ENCODE measurements at places on chromosomes 12 and 14. TPM values are rescaled to one million over a fixed set of nuclear protein-coding genes. Genes with fewer than 3 reads are reported as not detected.
A peak's percentile ranks its signal among the peaks of the same experiment; 100 is the strongest.

The TRMT61A gene
- 8.8 TPM for total RNA-seq

The TAS2R46 gene
- total RNA-seq, result 0.97 TPM

The MYF5 gene
- total RNA-seq, result not detected

The GNPNAT1 gene
- 15.8 TPM for total RNA-seq

The C12orf54 gene
- total RNA-seq, result not detected

The MAP1LC3B2 gene
- total RNA-seq, result 1.5 TPM

The BHLHE41 gene
- total RNA-seq, result not detected

DNA sequence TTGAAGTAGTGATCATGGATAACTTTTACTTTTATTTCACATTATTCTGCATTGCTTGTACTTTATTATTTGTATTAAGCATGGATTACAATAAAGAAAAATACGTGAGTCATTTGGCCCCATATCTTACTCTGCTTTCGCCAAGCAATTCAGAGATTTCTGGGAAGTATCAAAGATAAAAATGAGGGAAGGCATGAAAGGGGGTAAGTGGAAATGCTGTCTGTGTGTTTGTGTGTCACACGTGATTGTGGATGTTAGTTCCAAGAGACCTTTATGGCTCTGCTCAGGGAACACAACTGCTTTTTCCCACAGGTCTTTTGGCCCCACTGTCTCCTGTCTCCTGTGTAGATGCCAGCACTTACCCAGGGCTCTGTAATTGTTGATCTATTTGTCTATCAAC, 10.5 kb downstream of the NID2 start:
- DNase-seq, result no peak

- DNase-seq, result no peak
These were observed 266.8 kb upstream of the MIS18BP1 start for GRCh38 chr14:45519766-45520165.

DNA sequence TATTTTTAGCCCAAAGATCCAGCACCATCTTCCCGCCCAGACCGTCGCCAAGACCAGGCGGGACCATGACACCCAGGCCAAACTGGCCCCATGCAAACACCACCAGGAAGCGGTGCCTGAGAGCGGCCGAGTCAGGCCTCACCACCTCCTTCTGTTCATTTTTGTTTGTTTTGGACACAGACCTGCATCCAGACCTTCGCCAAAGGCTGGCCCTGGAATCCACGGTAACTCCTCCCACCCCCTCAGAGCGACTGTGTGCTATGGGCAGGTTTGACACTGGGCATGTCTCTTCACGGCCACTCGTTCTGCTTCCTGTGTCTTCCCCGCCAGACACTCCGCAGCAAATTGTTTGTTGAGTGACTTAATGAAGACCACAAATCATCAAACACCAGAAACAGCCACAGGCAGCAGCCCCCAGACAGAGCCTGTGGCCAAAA, 47.1 kb downstream of the NCOR2 start:
- no peak for DNase-seq

DNA sequence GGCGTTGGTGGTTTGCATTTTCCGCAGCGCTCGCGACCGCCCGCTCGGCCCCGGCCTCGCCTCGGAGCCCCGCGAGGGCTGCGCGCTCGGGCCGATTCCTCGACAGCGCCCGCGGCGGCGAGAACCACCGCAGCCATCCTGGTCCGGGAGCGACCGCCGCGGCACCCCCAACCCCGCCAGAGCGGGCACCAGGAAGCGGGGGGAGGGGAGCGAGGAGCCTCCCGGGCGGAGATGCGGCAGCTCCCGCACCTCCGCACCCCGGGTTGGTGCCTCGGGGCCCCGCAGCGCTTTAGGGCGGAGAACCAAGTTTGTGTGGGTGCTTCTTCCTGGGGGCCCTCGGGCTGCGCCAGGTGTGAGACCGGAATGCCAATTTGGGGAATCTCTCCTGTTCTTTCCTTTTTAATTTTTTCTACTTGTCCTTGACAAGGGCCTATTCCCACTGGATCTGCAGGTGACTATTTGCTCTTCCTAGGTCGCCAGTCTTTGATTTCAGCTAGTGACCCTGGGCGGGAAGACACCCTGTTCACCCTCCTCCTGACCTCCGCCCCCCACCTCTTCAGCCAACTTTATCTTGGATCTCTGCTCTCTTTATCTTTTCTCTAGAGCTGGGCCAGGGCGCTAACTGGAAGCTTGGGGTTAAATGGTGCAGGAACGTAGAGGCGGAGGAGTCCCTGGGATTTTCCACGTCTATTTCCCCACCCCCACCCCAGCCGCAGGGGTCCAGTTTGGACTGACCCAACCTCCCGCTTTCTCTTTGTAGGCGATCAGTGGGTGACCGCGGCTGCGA, at the start of gene SOCS2:
Gene SOCS2, plus strand, starts transcription at position 751 of the 787 bp plus-strand sequence. CDS start 223 bp downstream, outside the sequence.
- peak; percentile 36 for DNase-seq

GRCh38 chr14:75689012-75689411, 28.0 kb downstream of the TTLL5 start:
- no peak for DNase-seq

DNA sequence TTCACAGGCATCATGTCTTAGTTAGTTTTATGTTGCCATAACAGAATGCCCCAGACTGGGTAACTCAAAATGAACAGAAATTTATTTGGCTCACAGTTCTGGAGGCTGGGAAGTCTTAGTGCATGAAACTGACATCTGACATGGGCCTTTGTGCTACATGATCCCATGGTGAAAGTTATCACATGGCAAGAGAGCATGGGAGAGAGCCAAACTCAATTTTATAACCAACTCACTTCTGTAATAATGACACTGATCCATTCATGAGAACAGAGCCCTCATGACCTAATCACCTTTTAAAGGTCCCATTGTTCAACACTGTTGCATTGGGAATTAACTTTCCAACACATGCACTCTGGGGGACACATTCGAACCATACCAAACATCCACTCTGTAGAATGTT, 1015.1 kb downstream of the DIO2 start:
- no peak for DNase-seq

DNA sequence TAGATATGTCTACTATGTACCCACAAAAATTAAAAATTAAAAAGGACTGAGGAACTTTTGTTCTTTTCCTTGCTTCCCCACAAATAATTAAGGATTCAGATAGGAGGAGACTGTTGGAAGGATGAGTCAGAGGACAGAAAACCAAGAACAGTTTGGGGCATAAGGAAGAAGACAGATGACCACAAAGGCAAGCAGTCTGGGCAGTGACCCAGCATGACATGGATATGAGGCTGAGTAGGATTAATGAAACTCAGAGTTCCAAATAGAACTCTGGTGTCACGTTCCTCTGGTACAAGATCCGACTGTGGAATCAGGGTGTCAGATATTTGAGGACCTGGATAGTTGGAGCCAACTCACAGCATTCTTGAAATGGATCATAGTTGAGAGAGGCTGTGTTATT, 89.3 kb upstream of the SLC38A4 start:
- DNase-seq, result no peak

DNA sequence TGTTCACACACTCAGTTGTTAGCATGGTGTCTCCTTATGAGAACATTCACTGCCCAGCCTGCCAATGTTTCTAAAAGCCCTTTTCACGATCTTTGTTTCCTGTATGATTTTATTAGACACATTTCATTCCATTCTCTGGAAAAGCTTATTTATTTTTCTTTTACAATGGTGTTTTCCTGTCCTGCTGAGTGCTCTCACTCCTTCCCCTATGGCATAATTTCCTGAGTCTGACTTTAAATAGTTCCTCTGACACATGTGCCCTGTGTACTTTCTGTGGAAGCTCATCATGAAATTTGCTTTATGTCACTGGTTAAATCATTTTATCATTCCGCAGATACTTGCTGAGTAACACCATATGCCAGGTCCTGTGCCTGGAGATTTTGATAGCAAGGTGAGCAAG, 612.0 kb downstream of the FLRT2 start:
- DNase-seq, result no peak

GRCh38 chr14:41817626-41818025, 210.9 kb downstream of the LRFN5 start:
- DNase-seq, result no peak

- peak; percentile 33 for DNase-seq
These were observed 14.1 kb upstream of the NUMB start for GRCh38 chr14:73472185-73473114.

- no peak for DNase-seq
These were observed 1.4 kb downstream of the ASPG start for GRCh38 chr14:104086661-104087461.

DNA sequence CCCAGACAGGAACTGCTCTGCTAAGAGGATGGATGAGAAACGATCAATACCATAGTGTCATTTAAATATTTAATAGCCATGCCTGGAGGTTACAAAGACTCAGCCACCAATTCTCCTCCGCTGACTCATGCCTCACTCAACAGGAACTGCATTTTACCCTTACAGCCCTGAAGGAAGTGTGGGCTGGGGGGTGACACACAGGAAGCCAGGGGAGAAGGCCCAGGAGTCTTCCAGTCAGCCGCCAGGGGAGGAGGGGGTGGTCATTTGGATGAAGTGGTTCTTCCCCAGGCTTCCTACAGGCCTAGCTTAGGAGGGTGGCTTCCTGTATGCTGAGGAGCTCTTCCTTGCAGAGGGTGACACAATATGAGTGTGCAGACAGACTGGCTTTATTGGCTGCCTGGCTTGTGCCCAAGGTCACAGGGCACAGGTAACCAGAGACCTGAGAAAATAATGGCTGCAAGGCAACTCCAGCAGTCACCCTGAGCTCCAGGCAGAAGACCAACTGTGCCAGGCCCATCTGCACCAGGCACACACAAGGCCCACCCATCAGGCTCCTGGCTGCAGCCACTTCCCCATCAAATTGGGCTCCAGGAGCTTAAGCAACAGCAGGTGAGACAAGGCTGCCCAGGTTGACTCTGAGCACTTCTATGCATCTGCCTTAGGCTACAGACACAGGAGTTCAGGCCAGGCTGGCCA, 30.6 kb upstream of the RPLP0 start:
- DNase-seq, result peak; percentile 67

GRCh38 chr12:104864668-104865067, 93.4 kb downstream of the SLC41A2 start:
- DNase-seq, result no peak

DNA sequence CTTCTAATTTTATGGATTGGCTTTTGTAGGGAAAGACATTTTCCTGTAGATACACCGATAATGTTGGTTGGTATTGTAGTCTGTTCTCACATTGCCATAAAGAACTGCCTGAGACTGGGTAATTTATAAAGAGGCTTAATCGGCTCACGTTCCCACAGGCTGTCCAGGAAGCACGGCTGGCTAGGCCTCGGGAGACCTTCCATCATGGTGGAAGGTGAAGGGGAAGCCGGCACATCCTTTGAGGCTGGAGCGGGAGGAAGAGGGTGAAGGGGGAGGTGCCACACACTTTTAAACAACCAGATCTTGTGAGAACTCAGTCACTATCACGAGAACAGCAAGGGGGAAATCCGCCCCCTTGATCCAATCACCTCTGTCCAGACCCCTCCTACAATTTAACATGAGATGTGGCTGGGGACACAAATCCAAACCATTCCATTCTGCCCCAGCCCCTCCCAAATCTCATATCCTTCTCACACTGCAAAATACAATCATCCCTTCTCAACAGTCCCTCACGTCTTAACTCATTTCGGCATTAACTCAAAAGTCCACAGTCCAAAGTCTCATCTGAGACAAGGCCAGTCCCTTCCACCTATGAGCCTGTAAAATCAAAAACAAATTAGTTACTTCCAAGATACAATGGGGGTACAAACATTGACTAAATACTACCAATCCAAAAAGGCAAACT, 66.7 kb upstream of the EIF5 start:
- DNase-seq, result no peak

GRCh38 chr12:108768591-108769500, 37.5 kb upstream of the CORO1C start:
- no peak for DNase-seq

DNA sequence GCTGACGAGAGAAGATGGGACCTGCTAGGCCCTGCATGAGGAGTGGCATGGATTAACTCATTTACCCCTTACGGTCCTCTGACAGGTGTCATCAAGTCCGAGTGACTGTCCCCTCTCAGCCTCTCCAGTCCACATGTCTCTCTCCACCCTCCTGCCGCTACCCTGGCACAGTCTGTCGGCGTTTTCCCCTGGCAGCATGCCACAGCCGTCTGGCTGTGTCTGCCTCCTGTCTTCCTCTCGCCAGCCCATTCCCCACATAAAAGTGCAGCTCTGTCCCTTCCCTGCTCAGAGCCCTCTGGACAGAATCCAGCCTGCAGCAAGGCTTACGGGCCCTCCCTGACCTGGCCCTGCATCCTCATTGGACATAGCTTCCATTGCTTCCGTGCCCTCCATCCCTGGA, 45.6 kb downstream of the UBE3B start:
- no peak for DNase-seq

GRCh38 chr14:20564501-20564997, 3.7 kb upstream of the RNASE9 start:
- DNase-seq, result no peak

GRCh38 chr12:92411687-92412086, 266.0 kb upstream of the BTG1 start:
- DNase-seq, result no peak

DNA sequence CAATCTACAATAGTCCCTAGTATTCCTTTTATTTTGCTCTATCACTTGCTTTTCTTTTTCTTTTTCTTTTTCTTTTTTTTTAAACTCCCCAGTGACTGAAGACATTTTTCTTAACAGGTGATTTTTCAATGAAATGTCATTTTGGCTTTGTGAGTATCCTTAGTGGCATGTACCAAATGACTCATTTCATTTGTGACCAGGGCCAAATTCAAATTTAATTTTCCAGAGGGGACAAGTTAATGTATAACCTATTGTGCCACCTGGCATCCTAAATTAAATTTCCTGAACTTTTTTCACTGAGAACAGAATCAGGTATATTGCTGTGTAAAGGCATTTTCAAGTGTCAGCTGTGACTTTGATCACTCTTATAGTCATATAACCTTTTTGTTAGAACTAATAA, 39.7 kb upstream of the SYT1 start:
- no peak for DNase-seq

GRCh38 chr12:90970471-90970870, 15.5 kb upstream of the CCER1 start:
- no peak for DNase-seq

DNA sequence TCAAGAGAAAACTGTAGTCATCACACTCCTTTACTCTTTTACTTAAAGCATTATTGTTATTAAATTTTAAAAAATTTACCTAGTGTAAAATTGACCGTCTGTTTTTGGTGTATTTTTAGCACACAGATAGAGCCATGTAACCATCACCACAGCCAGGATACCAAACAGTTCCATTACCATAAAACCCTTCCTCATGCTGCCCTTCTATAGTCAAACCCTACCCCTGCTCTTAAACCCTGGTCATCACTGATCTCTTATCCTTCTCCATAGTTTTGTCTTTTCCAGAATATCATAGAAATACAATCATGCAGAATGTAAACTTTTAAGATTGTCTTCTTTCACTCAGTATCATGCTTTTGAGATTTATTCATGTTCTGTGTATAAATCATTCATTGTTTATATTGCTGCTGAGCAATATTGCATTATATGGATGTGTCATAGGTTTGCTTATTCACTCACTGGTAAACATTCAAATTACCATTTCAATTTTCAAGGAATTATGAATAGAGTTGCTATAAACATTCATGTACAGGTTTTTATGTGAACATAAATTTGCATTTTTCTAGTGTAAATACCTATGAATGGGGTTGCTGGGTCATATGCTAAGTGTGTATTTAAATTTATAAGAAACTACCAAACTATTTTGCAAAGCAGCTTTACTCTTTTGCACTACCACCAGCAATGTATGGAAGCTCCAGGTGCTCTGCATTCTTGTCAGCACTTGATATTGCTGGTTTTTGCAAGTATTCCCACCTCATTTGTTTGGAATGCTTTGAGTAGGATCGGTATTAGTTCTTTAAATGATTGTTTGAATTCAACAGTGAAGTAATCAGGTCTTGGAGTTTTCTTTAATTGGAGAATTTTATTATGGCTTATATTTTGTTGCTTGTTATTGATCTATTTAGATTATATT, 125.5 kb downstream of the LMNTD1 start:
- no peak for DNase-seq

Data from activated CD4-positive, alpha-beta T cell treated with anti-CD3 and anti-CD28 coated beads, Interleukin-2, amount 10 ng/mL, durations not matched to agents 7 days and 5 days (primary cell).